ENCODE measurements at places on chromosomes 3 and 15.

GRCh38 chr3:193593668-193594030 is 641 bp downstream of the OPA1 start:
- DNase-seq, result peak; percentile 32

GRCh38 chr3:61734749-61735686 is 173.6 kb downstream of the PTPRG start:
- DNase-seq, result no peak

GRCh38 chr3:151393941-151394340 is 9.4 kb upstream of the P2RY12 start:
- DNase-seq, result no peak

- no peak for DNase-seq
Measured at GRCh38 chr3:42369832-42370231, 40.6 kb downstream of the LYZL4 start.

DNA sequence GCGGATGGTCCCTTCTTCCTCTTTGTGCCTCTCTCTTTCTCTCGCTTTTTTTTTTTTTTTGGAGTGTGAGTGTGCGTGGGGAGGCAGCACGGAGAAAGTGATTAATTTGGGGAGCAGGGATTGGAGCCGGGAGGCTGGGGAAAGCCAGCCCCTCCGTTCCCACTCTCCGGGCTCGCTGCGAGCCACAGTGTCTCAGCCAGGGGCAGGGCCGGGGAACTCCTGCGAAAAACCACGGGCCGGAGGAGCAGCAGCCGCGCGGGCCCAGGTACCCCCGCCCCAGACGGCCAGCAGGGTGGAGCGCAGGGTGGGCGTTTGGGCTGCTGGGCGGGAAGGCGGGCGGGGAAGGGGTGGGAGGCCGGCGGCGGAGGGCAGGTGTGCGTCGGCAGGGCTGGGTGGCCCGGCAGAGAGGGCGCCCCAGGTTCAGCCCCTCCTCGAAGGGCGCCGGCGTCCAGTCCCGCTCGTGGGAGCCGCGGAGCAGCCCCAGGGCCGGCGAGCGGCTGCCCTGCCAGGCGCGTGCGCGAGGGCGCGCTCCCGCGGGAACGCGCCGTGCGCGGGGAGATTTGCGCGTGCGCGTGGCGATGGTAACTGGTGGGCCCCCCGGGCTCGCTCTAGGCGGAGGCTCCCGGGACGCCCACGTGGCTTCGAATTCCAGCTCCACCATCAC is 1.4 kb downstream of the CHL1 start:
- peak; percentile 54 for DNase-seq

GRCh38 chr3:126891791-126892190 is 91.1 kb upstream of the PLXNA1 start:
- DNase-seq, result no peak

DNA sequence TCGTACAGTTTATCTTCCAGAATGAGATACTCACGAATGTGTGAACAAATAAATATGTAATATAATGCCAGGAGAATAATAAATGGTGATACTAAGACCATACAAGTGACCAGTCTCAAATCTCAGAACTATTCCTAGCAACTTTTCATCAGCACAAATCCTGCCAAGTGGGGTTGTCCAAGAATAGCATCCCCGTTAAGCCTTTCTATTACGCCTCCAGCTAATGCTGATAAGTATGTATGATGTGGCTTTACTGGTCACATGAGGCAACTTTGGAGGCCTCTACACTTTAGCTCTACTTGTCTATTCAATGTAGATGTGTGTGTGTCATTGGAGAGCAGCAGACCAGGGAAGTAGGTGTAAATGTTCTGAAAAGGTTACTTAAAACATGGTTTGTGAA is 129.5 kb downstream of the KCNMB2 start:
- DNase-seq, result peak; percentile 11

GRCh38 chr15:77862651-77863104 is 214.8 kb downstream of the TBC1D2B start:
- no peak for DNase-seq

DNA sequence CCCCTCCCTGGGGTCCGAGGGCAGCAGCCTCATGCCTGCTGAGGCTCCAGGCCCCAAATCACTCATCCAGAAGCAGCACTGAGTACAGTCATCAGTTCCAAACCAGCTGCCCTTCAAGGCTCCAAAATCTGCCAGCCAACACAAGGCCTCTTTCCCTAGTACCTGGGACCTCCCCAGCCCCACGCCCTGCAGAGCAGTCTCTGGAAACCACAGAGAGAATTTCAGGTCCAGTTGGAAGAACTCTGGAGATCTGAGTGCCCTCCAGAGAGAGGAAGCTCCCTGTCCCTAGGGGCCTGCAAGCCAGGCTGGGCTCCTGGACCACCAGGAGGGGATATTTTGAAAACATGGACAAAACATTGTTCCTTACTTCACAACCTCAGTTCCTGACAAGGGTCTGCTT is 26.2 kb downstream of the TKT start:
- DNase-seq, result no peak

DNA sequence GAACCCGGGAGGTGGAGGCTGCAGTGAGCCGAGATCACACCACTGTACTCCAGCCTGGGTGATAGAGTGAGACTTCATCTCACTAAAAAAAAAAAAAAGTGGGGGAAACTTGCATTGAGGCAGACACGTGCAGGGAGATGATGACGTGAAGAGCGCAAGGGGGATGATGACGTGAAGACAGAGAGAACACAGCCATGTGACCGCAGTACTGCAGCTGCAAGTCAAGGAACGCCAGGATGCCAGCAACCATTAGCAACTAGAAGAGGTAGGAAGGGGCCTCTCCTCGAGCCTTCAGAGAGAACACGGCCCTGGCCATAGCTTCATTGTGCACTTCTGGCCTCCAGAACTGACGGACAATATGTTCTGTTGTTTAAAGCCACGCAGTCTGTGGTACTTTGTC is 28.3 kb downstream of the RFT1 start:
- no peak for DNase-seq

- DNase-seq, result no peak
Measured at GRCh38 chr15:39869254-39869653, 50.8 kb downstream of the GPR176 start.

- no peak for DNase-seq
Measured at GRCh38 chr3:4447295-4447999, 19.6 kb downstream of the SUMF1 start.

- no peak for DNase-seq
Measured at GRCh38 chr3:46406788-46407611, at the start of the genes CCR5AS and CCRL2. Gene CCR5AS, minus strand, starts transcription at chr3:46407066. Gene CCRL2, plus strand, starts transcription at chr3:46407259. Its CDS starts 821 bp downstream, at chr3:46408080.

DNA sequence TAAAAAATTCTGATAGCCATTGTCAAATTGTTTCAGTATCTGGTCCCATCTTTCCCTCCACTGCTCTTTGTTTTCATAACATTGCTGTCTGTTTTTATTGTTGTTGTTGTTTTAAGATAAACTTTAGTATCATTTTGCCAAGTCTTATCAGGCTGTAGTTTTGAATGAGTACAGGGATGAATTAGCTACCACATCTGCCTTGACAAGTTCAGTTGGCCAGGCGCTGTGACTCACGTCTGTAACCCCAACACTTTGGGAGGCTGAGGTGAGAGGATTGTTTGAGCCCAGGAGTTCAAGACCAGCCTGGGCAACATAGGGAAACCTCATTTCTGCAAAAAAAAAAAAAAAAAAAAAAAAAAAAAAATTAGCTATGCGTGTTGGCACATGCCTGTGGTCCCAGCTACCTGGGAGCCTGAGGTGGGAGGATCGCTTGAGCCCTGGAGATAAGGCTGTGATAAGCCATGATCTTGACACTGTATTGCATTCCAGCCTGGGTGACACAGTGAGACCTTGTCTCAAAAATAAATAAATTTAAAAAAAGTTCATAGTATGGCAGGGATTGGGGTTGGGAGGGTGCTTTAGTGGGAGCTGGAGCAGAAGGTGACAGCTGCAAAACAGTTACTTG is 8.3 kb upstream of the ANKDD1A start:
- no peak for DNase-seq

GRCh38 chr3:28151608-28152228 is 89.7 kb upstream of the CMC1 start:
- no peak for DNase-seq

DNA sequence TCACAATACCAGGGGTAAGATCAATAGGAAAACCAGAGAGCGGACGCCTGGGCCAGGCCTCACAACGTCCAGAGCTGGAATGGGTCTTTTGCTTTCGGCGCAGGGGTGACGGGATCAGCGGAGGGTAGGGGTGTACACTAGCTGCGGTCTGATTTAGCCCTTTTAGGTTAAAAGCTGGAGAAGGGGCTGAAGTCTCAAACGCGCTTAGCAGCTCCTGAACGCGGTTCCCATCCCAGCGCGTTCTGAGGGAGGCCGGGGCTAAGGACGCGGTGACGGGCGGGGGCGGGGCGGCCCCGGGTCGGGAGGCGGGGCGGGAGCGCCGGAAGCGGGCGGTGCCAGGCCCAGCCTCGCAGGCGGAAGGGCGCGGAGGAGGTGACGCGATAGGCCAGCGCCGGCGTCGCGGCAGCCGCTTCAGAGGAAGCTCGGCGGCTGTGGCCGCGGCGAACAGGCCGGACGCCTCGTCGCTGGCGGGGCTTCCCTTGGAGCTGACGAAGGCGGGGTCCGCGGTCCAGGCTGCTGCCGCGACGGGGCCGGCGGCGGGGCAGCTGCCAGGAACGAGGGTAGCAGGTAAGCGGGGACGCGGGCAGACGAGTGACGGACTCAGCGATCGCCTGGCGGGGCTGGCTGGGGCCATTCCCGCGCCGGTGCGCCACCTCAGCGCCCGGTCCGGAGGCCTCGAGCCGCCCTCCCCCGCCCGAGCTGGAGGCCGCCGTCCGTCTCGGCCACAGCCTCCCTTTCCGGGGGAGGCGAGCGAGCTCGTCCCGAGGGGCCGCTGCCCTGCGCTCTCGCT is at the start of gene SENP5:
TSS of gene SENP5 (plus strand) at position 414 of the 790 bp plus-strand sequence. CDS start 17,262 bp downstream, outside the sequence.
- DNase-seq, result peak; percentile 88

GRCh38 chr3:32412887-32413286 is 21.2 kb downstream of the CMTM7 start:
- DNase-seq, result no peak

GRCh38 chr3:12954891-12955650 is 113.7 kb upstream of the RPL32 start:
- DNase-seq, result no peak

DNA sequence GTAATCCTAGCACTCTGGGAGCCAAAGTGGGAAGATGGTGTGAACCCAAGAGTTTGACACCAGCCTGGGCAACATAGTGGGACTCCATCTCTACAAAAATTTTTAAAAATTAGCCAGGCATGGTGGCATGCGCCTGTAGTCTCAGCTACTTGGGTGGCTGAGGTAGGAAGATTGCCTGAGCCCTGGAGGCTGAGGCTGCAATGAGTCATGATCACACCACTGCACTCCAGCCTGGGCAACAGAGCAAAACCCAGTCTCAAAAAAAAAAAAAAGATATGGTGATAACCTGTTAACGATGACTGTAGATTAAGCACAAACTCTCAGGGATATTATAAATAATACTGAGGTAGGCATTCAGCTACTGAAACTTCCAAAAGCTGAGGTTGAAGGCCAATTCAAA is 107.5 kb downstream of the SLC49A4 start:
- peak; percentile 36 for DNase-seq

DNA sequence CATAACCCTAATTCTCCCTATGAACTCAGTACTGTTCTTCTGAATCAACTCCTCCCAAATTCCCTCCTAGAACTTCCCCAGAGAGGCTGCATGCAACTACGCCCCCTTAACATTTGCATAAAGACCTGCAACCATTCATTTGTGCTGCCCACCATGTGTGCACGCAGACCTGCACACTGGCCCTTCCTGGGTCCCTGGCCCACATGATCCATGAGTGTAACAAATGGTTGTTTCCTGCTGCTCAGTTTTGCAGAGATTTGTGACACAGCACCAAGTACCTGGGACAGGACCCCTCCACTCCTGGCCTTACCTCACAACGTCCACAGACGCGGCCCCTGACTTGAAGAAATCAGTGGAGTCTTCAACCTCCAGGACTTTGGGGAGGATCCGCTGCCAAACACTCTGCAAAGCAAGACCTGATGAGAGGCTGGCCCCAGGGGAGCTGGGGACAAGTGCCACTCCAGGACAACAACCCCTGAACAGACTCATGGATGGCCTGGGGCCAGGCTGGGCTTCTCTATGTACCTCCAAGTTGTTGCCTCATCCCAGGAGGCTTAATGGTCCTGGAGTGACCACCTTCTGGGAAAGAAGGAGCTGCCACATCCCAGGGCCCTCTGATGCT is 33.8 kb downstream of the ALDH1L1 start:
- no peak for DNase-seq

Measured in SK-MEL-5 (cell line).